Iris pigment epithelial cell (primary cell): ENCODE measurements at places on chromosomes 12 and 14.
A peak's percentile ranks its signal among the peaks of the same experiment; 100 is the strongest.

- DNase-seq = peak; percentile 79
These were observed 237.9 kb downstream of the IPO8 start for GRCh38 chr12:30457621-30458289.

GRCh38 chr14:24576182-24576581, at the start of gene CTSG:
TSS of gene CTSG (minus strand) at chr14:24576250. CDS start at chr14:24576223, 27 bp downstream.
- DNase-seq = no peak

GRCh38 chr12:96720363-96720705, 186.7 kb upstream of the NEDD1 start:
- no peak for DNase-seq

- DNase-seq = no peak
These were observed 136.8 kb upstream of the NOS1 start for GRCh38 chr12:117498256-117498655.

DNA sequence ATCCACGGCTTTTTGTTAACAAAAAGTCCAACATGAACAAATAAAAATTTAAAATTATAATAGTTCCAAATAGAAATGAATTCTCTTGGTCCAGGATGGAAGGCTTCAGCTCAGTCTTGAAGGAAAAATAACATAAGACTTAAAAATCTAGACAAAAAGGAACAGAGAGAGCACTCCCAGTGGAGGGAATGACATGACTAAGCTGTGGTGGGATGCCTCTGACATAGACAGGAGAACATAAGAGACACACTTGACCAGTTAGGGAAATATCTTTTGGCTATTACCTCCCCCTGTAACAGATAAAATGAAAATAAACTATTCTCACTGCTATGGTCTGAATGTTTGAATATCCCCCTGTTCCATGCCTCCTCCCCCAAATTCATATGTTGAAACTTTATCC, 106.8 kb downstream of the BBS10 start:
- DNase-seq = no peak

DNA sequence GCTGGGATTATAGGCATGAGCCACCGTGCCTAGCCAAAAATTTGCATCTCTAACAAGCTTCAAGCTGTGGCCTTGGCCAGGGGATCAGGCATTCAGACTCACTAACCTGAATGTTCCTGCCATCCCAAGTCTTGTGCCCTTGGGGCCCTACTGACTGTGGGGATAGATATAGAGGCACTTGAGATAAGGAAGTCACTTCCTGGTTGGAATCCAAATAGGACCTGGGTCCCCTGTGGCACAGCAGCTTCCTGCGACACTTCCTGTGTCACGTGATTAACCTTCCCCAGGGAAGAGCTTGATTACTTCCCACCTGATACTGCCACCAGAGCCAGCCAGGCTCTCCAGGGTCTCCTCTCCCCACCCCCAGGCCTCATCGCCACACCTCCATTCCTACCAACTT, 128.2 kb downstream of the BCL11B start:
- no peak for DNase-seq

GRCh38 chr14:72824051-72824450, 69.8 kb downstream of the DPF3 start:
- DNase-seq = no peak

- DNase-seq = peak; percentile 50
These were observed 98.3 kb downstream of the LRRC74A start for GRCh38 chr14:76924371-76925096.

- DNase-seq = peak; percentile 31
These were observed 311.5 kb downstream of the NOVA1 start for GRCh38 chr14:26286081-26286912.

DNA sequence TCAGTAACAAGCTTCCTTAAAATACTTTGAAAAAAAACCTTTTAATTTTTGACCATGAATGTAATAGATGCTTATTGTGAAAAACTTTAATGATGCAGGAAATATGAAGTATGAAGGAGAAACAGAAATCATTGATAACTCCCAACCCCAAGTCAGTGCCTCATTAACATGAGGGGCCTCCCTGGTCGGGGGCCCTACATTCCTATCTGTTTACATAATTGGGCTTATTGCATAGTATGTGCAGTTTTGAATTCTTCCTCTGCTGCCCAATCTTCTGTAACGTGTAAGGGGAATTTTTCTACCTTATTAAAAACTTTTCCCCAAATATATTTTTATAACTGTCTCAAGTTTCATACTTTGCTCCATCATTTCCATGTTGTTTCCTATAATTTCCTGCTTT, 63.0 kb downstream of the SLC25A47 start:
- peak; percentile 36 for DNase-seq

DNA sequence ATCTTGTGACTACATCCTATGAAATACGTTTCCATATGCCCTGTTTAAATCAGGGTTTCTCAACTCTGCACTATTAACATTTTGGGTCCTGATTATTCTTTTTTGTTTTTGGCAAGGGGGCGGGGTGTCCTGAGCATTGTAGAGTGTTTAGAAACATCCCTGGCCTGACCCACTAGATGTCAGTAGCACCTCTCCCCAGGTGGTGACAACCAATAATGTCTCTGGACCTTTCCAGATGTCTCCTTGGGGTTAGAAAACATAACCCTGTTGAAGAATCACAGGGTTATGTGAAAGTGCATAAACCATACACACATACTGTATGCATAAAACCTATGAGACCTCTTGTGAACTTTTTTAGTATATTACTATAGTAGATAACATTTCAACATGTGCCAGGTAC, 1.4 kb downstream of the ACAD10 start:
- DNase-seq = no peak

- DNase-seq = no peak
These were observed 34.6 kb downstream of the ANKRD9 start for GRCh38 chr14:102474934-102475333.

- DNase-seq = peak; percentile 78
These were observed 9.5 kb upstream of the NUMB start for GRCh38 chr14:73467800-73468199.

DNA sequence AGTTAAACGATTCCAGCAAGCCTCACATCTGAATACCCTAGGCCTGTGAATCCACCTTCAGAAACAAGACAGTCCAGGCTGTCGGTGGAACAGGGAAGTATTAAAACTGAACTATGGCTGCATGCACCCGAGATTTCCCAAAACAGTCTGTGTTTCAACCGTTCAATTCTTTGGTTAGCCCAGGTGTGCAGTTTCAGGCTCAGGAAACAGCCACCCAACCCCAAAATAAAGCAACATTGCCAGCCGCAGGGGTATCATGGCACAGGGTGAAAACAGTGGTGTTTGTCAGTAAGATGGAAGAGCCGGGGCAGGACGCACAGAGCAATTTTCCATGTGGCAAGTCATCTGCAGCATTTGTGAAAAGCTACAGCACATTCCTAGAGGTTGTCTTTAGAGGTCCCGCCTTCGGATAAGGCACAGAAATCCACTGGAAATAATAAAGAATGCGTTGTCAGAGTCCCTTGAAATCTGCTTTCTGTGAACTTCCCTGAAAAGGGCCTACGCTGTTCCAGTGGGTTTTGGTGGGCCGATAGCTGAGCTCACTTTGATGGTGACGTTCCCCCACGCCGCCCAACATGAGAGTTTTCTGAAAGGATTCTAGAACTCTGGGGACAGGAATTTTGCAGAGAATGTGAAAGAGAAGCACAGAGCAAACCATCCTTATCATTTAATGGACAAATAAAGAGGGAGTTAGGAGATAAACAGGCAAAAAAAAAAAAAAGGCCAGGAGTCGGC, 84.9 kb downstream of the BCL11B start:
- DNase-seq = no peak

DNA sequence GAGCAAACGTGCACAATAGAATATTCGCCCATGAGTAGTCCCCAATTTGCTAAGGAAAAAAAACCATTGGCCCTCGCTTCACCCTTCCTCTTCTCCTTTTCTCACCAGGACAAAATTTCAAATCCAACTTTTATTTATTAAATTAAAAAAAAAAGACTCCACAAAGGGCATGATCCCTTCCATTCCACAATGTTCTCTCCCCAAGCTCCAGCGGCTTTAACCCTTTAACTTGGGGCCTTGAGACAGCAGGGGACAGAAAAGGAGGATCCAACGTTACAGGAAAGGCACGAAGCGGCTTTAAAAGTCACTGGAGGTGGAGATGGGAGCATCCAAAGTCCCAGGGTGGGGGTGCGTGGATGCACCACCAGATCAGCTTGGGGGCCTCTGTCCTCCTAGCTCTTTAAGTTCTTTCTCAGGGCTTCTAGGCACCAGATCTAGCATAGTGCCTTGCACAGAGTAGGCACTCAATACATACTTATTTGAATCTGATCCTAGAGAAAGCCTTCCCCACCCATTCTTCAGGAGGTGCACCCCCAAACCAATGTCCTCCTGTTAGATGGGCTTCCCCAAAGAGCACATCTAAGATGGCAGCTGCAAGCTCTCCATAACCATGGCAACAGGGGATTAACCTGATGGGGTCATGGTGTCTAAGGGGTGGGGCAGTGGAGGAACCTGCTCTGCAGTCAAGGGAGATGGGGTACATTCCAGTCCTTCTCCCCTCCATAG, 5.2 kb upstream of the AAAS start:
- no peak for DNase-seq

GRCh38 chr14:100644383-100644782, 57.2 kb upstream of the BEGAIN start:
- DNase-seq = no peak

DNA sequence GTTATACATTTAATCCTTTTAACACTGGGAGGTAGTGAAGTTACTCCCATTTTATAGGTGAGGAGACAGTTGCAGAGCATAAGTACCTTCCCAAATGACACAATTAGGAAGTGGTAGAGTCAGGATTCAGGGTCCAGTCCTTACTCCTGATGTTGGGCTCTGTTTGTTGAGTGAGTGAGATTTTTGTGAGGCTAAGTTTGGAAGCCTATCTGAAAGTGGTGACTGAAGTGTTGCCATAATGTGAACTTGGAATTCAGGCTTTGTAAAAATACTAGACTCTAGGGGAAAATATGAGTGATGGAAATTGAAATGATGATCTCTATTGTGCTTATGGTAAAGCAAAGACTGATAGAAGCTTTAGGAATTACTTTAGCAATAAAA, 2.2 kb downstream of the NUDT4 start:
- no peak for DNase-seq

DNA sequence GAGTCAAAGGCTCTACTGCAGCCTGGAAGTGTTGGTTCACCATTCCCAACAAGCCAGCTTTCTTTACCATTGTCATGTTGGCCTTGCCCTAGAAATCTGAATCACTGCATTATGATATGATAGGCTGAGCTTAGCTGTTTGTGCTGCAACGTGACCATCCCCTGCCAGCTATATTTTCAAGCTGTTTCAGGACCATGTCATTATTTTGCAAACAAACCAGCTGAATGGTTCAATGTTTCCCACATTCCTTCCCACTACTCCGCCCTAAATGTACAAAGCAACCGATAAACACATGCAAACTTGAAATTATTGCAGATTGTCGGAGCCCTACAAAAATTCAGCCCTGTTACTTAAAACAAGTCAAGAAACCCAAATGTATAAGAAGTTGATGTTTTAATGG, 136.1 kb downstream of the KICS2 start:
- DNase-seq = no peak

- no peak for DNase-seq
These were observed 14.5 kb upstream of the ADSS1 start for GRCh38 chr14:104709387-104710039.

GRCh38 chr12:129186952-129187351, 333.7 kb downstream of the GLT1D1 start:
- DNase-seq = no peak

DNA sequence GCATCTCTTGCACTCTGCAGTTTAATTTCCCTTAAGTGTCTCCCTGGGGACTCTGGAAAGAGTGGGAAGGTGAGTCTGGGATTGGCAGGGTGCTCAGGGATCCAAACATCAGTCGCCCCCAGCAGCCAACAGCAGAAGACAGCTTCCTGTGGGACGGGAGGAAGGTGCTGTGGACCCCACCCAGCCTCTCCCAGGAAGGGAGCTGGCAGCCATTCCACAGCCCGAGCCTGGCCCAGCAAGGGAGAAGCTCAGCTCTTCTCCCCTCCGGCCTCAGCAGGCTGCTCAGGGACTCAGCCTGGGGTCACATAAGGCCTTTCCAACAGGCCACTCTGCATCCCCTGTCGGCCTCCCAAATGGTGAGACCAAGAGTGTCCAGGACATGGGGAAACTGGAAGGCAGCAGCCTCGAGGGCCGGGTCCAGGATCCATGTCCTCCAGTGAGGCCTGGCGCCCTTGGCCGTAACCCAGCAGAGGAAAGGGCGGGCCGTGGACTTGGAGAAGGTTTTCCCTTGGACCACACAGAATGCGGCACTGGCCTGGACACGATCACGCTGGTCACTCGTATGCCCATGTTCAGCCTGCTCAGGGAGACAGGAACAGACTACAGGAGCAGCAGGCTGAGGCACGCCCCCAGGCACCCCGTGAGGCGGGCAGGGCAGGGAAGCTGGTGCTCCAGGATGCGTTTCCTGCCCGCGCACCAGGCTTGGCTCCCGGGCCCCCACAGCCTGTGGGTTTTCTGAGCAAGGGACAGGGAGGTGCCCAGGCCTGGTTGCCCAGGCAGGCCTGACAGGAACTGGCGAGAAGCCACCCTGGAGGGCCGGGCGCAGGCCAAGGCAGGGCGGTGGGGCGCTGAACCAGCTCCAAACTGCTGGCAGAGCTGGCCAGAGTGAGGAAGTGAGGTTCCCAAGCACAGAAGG, 3.5 kb downstream of the XRCC3 start:
- DNase-seq = no peak

GRCh38 chr12:122889761-122890520, 6.0 kb downstream of the VPS37B start:
- DNase-seq = no peak

DNA sequence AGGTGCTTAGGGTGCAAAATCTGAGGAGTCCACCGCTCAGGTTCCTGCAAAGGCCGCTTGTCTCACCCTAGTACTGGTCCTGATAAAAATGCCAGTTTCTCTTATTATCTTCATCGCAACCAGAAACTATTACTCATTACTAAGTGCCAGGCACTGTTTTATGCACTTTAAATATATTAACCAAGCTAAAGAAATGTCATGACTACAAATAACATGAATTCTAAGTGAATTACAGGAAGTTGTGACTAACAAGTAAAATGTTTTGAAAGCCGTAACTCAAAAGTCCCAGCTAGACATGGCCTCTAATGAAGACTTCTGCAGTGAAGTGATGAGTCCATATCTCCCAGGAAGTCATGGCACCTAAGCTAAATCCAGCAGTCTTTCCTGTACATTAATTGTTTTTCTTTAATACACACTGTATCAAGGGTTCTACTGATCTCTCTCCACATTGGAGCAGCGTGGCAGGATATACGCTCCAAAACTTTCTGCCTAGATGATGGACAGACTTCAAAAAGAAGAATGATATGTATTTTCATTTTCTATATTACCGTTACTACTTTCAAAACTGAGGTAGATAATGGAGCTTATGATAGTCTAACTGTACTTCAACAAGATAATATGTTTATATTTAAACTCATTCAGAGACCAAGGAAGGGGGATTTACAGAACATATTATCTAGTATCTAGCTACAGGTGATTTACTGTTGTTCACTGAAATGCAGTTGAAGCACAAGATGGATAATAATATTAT, 117.3 kb upstream of the ARID2 start:
- DNase-seq = peak; percentile 74

GRCh38 chr12:101051901-101052550, 158.0 kb downstream of the SLC5A8 start:
- peak; percentile 67 for DNase-seq

GRCh38 chr14:104388541-104389325, 190.8 kb upstream of the C14orf180 start:
- no peak for DNase-seq
